IMR-90 (cell line): ENCODE measurements at places on chromosomes 3 and 15. TPM values are rescaled to one million over a fixed set of nuclear protein-coding genes. Genes with fewer than 3 reads are reported as not detected.

DNA sequence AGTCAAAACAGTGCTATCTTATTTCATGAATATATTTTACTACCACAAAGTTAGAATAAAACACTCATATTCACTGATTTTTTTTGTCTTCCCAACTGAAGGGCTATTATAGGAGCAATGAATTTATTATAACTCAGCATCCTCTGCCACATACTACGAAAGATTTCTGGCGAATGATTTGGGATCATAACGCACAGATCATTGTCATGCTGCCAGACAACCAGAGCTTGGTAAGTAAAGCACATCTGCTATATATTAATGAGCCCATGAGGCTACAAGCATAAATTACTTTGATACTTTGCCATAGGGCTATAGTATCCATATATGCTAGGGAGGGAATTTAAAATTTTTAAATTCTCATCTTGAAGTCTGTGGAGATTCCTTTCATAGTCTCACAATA is 95.9 kb downstream of the FEZF2 start:
- no peak for DNase-seq

DNA sequence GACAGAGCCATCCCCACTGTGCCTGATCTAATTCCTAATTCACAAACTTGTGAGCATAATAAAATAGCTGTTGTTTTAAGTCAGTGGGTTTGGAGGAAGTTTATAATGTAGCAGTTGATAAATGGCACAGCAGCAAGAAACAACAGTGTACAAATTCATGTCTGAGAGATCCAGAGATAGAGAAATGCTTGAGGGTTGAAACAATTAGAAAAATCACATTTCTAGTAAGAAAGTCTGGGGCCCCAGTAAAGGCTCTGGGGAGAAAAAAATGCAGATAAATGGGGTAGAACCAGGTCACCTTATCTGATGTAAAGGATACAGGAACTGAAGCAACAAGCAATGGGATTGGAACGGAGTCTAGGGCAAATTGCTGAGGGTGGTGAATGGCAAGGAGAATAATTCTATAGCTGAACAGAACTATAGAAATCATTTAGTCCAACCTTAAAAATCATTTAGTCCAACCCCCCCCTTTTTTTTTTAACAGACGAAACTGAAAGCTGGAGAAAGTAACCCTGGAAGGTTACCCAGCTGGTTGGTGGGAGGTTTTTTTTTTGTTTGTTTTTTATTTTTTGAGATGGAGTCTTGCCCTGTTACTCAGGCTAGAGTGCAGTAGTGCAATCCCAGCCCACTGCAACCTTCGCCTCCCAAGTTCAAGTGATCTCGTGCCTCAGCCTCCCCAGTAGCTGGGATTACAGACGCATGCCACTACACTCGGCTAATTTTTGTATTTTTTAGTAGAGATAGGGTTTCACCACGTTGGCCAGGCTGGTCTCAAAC is 14.3 kb upstream of the SHQ1 start:
- no peak for DNase-seq

DNA sequence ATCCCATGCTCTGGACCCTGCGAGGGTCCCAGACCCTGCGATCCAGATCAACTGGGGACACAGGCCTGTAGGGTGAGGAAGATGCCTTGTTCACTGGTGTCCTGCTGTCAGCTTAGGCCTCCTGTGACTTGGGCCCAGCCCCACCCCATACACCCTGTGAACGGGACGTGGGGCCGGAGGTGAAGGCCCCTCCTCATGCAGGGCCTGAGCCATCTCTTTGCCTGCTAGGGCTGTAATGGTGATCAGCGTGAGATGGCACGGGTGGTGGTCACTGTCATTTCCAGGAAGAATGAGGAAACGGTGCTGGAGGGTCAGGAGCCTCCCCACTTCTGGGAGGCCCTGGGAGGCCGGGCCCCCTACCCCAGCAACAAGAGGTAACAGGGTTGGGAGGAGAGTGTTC is 12.4 kb downstream of the VILL start:
- DNase-seq, result no peak

DNA sequence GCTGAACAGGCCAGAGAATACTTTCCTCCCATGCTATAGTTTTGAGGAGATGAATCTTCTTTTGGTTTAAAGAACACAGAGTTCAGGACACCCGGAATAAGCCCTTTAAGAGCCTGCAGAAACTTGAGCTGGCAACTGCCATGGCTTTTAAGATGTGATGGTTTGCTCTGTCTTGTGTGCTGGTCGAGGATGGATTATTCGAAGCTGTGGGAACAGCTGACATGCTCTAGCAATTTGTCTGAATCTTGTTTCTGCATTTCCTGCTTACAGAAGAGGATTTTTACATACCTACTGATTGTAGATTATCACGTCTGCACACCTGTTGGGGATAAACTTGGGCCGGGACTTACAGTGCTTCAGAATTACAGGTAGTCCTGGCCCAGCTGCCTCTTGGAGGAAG is 396.9 kb downstream of the LRTM1 start:
- no peak for DNase-seq

GRCh38 chr3:127967316-127967715 is 52.3 kb downstream of the KBTBD12 start:
- peak; percentile 14 for DNase-seq

AADAC gene
- not detected in 2 replicates for polyA plus RNA-seq
